ENCODE measurements at places on chromosomes 3 and 15.

- DNase-seq = peak; percentile 98
These were observed 9.6 kb downstream of the TGM4 start for GRCh38 chr3:44883999-44884431.

- DNase-seq = peak; percentile 70
These were observed 54.8 kb downstream of the MESD start for GRCh38 chr15:80934761-80935221.

GRCh38 chr3:141076797-141077571 is 25.8 kb downstream of the SPSB4 start:
- peak; percentile 12 for DNase-seq

GRCh38 chr3:67048067-67048714 is 50.1 kb downstream of the KBTBD8 start:
- DNase-seq = no peak

DNA sequence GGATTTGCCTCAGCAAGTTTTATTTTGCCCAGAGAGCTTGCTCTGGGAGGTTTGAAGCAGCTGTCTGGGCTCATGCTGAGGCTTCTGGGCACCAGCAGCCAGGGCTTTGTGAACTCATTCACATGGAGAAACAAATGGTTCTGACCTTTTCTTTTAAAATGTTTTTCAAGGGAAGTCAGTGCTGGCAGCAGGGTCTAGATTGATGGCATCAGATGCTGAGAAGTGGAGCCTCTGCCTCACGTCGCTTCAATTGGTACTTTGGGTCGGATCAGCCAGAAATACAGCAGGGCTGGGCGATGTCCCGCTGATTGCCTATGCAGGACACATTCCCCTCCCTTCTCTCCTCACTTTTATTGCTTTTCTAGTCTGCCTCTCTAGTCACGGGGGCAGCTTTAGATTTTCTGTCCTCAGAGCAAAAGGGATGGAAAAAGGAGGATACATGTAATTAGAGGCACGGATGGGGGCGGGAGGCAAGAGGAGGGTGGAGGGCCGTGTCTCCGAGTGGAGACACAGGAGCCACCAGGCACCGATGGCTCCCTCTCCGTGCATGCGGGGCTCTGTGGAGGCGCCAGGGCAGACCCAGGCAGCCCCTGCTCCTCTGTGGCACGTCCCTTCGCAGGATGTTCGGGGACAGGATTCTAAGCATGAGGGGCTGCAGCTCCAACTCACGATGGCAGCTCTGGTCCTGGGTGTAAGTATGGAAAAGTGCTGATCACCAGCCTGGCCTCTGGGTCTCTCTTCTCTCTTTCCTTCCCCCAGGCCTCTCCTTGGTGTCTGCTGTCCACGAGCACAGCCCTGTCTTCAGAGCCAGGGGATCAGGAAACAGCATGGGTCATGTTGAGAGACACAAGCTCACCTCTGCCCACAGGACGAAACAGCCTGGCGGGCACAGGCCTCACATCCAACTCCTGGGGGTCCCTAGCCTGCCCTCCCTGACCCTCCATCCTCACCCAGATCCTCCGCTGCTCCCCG is 116.1 kb downstream of the FAM43A start:
- no peak for DNase-seq

GRCh38 chr15:78906316-78906620 is 33.6 kb downstream of the MORF4L1 start:
- DNase-seq = peak; percentile 87

DNA sequence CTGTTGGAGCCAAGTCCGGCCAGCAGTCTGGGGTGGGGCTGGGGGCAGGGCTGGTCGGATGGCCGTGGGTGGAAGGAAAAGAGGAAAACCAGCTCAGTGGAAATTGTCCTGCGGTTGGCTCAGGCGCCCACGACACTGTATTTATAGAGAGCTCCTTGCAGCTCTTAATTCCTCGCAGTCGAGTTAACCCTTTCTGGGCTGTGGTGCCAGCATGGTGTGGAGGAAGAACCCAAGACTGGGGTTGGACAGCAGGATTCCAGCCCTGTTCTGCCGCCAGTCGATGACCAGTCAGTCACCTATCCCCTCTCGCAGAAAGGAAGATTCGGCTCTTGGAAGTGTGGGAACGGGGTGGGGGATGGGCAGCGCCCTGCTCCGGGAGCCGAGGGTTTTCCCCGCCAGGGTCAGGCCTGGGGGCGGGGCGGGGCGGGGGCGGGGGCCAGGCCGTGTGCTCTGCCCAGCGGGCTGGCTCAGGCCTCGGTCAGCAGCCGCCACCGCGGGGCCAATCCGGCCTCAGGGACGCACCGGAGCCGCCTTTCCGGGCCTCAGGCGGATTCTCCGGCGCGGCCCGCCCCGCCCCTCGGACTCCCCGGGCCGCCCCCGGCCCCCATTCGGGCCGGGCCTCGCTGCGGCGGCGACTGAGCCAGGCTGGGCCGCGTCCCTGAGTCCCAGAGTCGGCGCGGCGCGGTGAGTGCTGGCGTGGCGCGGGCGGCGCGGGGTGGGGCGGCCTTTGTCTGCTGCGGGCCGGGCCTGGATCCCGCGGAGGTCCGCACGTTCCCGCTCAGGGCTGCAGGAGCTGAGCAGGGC is at the start of gene CD276:
TSS of gene CD276 (plus strand) at position 607 of the 804 bp plus-strand sequence. CDS start 15,257 bp downstream, outside the sequence.
- peak; percentile 58 for DNase-seq

GRCh38 chr15:64337761-64338160 is 18.2 kb downstream of the CSNK1G1 start:
- DNase-seq = no peak

DNA sequence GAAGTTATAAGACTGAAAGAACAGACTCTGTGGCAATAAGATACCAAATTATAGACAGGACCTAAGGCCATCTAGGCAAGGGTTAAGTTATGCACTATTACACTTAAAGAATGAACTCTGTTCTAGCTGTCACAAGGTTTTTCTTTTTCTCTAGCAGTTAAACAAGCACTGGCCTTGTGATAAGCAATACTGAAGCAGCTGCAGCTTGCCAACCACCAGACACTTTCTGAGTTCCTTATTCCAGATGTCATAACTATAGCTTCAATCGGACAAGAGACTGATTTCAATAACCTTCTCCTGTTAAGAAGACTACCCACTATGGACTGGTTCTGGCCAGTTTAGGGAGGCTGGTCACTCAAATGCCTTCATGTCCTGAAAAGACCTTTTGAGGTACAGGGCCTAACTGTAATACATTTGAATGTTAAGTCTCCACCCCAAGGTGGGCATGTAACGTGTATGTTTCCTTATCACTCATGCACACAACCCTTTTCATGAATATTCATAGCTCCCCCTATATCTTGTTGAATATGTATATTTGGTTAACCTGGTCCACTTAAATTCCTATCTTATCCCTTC is 85.8 kb downstream of the CFAP20DC start:
- DNase-seq = peak; percentile 46

GRCh38 chr15:83698294-83698693 is 44.4 kb downstream of the ADAMTSL3 start:
- peak; percentile 30 for DNase-seq

- DNase-seq = no peak
These were observed 297 bp downstream of the PRC1 start for GRCh38 chr15:90994059-90994416.

- DNase-seq = no peak
These were observed 240.1 kb upstream of the IGF1R start for GRCh38 chr15:98408231-98408630.

DNA sequence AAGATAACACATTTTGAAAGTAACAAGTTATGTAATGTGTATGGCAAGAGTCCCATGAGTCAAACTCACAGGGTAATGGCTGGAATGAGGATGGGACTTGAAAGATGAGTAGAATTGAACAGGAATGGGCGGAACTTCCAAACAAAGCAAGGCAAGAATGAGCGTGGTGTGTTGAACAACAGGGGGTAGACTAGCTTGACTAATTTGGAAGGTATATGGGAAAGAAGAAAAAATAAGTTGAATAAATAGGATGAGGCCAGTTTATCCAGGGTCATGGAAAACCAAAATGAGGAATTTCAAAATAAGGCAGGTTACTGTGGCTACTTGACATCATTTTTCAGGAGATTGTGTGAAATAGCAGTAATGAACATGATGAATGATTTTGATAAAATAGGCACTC is 2.5 kb upstream of the DPH6 start:
- no peak for DNase-seq

DNA sequence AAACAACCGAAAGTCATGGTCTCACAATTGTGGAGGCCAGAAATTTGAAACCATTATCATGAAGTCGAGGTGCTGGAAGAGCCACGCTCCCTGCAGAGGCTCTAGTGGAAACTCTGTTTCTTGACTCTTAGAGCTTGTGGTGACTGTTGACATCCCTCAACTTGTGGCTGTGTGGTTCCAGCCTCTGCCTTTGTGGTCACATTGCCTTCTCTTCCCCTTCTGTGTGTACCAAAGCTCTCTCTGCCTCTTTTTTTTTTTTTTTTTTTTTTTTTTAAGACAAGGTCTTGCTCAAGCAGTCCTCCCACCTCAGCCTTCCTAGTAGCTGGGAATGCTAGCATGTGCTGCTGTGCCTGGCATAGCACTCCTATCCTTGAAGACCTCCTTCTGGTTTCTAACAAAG is 48.7 kb upstream of the CRTC3 start:
- DNase-seq = no peak

- DNase-seq = peak; percentile 78
These were observed 60.7 kb upstream of the CMTM8 start for GRCh38 chr3:32177702-32178198.

DNA sequence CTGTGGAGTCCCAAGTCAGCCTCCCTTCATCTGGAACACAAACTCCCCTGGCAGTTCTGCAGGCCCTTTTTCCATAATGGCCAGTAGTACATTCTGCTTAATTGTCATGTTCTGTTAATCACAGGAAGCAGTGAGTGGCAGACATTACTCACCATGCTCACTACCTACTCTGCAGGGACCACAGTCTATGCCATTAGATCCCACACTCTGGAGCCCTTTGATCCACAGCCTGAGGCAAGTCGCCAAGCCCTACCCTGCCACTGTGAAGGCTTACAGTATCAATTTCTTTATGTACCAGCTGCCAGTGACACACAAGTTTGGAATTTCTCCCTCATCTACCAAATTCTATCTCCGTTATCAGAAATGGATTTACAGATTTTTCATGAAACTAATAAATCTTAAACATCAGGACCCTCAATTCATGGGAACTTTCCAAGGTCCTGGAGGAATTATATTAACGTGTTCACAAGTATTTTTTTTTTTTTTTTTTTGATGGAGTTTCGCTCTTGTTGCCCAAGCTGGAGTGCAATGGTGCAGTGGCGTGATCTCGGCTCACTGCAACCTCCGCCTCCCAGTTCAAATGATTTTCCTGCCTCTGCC is 20.6 kb upstream of the WWTR1 start:
- DNase-seq = no peak

DNA sequence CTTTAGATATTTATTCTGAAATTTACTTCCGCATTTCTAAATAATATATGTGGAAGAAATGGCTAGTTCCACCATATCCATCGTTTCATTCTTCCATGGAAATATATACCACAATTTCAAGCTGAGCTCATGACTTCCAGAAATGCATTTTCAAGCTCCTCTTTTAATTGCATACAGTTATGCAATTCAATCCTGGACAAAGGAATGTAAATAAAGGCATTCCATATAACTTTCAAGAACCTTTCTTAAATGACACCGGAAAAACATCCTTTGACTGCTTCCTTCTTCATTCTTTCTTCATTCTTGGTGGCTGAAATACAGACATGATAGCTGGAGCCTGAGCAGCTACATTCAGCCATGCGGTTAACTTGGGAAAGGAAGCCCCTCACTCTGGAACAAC is 185.2 kb upstream of the GADL1 start:
- DNase-seq = no peak

- no peak for DNase-seq
These were observed 44.1 kb downstream of the CD86 start for GRCh38 chr3:122099255-122099654.

- peak; percentile 52 for DNase-seq
These were observed at the start of gene SH3GL3 for GRCh38 chr15:83446904-83447709. TSS of gene SH3GL3 (plus strand) at chr15:83447341. CDS start at chr15:83447534, 193 bp downstream.

DNA sequence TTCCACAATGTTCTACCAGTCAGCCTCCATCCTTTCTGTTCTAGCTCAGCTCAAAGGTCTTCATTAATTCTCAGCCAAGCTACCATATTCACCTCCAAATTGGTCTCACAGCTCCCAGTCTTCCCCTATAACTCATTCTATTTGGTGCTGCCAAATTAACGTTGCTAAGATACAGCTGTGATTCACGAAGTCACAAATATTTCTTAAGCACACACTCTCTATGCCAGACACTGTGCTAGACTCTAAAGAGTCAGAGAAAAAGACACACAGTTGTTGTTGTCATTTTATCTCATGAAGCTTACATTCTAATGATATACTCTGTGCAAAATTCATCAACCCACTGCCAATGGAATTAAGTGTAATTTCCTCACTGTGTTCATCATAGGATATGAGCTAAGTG is 102.8 kb downstream of the FRMD5 start:
- peak; percentile 75 for DNase-seq

DNA sequence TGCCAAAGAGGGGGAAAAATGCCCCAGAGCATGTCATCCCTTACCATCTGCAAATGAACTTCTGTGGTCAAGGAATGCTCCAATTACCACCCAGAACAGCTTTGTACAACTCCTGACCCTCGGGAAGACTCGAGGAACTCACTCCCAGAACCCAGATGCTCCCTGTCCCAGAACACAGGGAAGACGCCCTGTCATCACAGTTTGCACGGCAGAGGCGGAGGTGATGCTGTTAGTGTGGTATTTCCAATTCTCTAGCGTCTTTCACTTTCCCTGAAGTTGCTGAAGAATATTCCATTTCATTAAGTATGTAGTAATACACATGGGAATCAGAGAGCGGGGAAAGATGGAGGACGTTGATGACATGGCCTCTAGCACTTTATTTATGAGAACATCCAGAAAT is 193.7 kb downstream of the TIGIT start:
- no peak for DNase-seq

DNA sequence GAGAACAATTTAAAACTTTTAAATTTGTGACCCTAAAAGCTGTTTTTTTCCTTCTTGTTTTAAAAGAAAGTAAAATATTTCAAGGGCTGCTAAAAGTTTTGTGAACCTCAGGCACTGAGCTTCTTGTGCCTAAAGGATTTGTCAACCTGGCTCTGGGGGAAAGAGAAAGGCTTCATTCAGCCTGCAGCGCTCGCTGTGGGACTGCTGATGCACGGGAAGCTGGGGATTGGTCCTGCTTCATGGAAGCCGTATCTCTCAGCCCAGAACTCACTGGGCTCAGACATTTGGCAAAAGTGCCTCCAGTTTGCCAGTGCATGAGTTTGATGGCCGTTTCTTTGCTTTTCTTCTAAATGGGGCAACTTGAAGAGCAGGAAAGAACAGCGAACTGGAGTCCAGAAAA is 30.8 kb downstream of the TPRG1 start:
- no peak for DNase-seq

- no peak for DNase-seq
These were observed 698 bp downstream of the MELTF start for GRCh38 chr3:197028728-197029510.

- DNase-seq = peak; percentile 55
These were observed 9.4 kb downstream of the IMPG2 start for GRCh38 chr3:101310978-101311375.

DNA sequence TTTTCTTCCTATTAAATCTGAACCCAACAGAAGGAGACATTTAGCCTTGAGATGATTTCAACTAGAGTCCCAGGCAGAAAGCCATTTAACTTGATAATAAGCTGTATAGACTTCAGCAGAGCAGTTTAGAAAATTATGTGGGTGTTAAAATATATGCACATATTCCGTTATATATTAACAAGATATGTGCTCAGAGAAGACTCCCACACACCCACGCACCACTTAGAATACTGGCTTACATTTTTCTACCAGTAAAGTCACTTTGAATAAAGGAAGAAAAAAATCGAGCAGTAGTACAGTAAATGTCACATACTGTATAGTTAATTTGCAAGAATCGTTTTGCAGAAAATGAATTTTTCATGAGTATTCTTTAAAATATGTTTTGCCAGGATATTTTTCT is 599.3 kb downstream of the FGF12 start:
- no peak for DNase-seq

Data from fibroblast of the aortic adventitia (primary cell).